ENCODE measurements at places on chromosomes 5 and 9.
A peak's percentile ranks its signal among the peaks of the same experiment; 100 is the strongest.

GRCh38 chr9:83721509-83721908, 13.8 kb upstream of the UBQLN1 start:
- DNase-seq: no peak

DNA sequence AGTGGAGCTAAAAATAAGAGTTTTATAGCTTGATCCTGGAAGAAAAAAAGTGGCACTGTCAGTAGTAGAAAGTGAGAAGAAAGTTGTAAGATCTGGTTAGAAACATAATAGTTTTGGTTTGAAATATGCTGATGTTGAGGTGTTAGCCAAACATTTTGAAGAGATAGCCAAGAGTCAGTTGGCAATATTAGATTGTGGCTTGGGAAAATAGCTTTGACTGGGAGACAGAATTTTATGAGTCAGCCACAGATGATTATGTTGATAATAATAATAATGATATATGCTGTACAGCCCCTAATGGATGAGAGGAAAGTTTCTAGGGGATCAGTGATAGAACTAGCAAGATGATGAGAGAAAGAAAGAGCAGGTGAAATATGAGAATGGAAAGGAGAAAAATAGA, 12.4 kb upstream of the CDH18 start:
- no peak for DNase-seq

GRCh38 chr5:150256410-150257064, 33.0 kb downstream of the CAMK2A start:
- no peak for DNase-seq

GRCh38 chr9:110444911-110445310, 107.2 kb upstream of the TXNDC8 start:
- no peak for DNase-seq

- no peak for DNase-seq
Observed at GRCh38 chr9:70988551-70988950, 132.9 kb downstream of the TRPM3 start.

DNA sequence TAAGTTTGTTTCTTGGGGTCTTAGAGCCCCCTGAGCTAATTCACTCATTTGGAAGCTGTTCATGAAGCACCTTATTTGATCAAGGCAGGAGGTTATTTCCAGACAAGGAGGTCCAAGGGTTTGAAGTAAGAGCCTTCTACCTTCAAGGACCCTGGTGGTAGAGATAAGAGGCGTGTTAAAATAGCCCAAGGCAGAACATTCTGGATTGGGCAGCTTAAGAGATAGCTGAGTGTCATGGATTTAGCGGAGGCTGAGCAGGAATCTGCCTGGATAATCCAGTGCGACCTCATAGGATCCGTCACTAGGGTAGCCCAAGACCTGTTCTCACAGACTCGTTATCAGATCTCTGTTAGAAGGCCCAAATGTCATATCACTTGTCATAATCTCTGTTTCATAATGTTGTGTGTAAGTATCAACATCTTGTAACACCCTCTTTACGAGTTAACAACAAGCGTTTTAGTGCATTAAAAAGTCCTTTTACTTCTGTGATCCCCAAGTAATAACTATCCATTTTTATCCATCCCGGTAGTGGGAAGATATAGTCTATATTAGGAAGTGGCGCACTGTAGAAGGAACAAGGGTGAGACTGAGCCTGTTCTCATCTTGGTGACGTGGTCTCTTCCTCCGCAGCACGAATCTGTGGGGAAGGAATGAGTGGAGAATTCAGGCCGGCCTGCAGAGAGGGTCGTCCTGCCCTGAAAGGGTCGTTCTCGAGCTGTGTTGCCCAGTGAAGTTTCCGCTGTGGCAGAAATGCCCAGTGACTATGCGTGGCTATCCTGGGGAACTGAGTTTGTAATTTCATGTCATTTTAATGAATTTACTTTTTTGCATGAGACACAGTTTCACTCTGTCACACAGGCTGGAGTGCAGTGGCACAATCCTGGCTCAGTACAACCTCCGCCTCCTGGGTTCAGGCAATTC, 28.8 kb downstream of the SLC25A25 start:
- DNase-seq: no peak

GRCh38 chr9:76266649-76267283, 127.5 kb downstream of the RFK start:
- DNase-seq: no peak

DNA sequence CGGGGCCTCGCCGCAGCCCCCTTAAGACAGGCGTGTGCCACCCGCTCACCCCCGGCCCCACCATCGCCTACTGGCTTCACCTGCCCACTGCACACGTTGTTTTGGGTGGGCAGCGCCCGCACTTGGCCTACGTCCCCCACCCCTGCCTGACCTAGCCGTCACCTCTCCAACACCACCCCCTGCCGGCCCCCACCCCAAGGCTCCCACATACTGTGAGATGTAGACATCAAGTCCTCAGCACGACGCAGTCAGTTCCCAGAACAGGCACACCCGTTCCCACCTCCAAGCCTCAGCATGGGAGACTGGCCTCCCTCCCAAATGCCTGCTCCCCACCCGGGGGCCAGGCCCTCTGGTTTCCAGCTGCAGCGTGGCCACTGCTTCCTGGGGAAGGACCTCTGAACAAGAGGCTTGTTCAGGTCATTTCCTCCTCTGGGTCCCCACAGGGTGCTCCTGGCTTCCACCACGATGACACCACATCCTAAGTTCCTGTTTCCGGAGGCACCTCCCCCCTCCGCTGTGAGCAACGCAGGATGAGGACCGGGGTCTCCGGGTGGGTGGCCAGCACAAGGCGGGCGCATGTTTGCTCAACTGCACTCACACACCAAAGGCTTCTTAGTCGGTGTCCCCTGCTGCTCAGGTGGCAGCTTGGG, 11.3 kb downstream of the DBN1 start:
- DNase-seq: no peak

GRCh38 chr5:157600252-157600651, 24.7 kb upstream of the ADAM19 start:
- DNase-seq: no peak

- DNase-seq: no peak
Observed at GRCh38 chr9:118829334-118829733, 539.9 kb downstream of the BRINP1 start.

DNA sequence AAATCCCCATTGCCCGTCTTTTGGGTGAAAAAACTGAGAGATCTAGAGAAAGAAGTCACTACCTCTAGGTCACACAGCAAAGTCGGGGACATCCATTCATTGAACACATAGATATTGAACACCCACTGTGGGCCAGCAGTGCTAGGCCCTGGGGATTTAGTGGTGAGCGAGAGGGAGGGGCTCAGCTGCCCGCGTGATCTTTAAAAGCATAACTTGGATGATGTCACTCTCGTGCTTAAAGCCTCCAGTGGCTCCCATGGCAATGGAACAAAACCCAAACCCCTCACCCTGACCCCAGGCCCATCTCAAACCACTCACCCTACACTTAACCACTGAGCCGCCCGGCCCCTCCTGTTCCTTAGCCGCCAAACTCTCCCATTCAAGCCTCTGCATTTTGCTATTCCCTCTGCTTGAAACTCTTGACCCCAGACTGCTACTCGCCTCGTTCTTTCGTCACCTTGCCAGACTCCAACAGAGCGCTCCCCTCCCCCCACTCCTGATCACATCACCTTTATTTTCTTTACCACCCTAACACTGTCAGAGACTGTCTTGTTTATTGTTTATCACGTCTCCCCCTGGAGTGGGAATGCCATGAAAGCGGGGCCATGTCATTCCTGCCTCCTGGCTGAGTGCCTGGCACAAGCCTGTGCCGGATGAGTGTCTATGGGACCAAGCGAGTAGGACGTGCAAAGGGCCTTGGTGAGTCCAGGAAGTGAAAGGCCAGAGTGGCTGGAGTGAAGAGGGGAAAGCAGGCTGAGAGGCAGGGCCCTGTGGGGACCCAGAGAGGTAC, 710 bp upstream of the PIP5KL1 start:
- peak; percentile 38 for DNase-seq

- DNase-seq: peak; percentile 82
Observed at GRCh38 chr9:35736201-35736633, 3.8 kb downstream of the CREB3 start.

DNA sequence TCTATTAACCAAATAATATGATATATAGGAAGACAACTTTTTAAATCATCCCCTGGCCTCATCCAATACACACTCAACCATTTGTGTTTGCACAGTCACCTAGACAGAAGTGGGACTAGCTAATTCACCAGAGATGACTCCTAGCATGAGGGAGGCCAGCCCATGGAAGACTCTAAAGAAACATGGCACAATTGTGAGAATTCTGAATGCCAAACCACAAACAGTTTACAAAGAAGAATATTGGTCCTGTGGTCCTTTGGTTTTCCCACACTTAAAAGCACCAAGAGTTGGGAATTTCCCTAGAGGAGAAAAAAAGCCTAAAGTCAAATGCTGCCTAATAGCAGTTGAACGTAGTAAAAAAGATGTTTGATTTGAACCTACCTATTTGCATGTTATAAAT, 609.9 kb downstream of the ACTL7B start:
- no peak for DNase-seq

DNA sequence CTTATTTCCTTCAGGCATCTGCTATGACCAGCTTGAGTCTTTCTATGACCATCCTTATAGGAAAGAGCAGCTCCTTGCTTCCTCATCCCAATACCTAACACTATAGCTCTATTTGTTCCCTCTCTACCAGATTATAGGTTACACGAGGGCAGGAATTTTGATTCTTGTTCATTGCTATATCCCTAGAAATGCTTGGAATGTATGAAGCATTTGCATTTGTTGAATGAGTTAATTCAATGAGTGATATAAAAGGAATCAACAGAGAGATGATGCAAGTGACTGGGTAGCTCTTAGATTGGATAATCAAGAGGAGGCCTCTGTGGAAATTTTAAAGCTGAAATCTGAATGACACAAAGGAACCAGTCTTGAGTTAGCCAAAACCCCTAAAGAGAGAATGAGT, 13.9 kb downstream of the ZCCHC9 start:
- DNase-seq: no peak

GRCh38 chr9:127084076-127085039, 38.1 kb downstream of the ANGPTL2 start:
- DNase-seq: no peak

DNA sequence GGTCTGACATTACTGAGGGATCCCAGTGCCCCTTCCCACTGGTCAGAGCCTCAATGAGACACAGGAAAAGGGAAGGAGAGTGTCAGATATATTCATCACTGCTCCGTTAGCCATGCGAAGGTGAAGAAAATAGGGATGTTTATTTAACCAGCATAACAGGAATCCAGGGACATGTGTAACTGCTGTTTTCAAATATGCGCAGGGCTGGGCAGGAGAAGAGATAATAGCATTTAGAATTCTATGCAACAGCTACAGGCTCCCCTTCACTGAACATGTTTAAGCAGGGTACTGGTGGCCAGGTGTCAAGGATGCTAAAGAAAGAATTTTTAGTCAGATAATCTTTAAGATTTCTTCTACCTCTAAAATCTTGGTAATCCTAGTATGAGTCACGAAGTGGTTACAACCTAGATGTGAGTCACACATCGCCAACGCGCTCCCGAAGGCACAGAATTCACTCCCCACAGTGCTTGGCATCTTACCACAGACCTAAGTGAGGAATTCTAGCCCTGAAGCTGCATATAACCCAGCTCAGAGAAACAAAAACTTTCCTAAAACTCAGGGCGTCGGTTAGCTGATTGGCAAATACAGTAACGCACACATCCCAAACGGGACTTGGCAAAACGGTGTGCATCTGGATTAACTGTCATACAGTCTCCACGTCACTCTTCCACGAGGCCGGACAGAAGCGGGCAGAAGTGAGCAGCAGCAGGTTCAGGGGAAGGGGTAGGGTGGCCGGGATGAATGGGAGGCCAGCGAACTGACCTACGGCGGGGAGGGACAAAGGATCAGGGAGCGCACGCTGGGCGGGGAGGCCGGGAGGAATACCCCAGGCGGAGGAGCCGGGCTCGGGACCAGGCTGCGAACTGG, 1.1 kb downstream of the CTNNAL1 start:
- DNase-seq: peak; percentile 27

DNA sequence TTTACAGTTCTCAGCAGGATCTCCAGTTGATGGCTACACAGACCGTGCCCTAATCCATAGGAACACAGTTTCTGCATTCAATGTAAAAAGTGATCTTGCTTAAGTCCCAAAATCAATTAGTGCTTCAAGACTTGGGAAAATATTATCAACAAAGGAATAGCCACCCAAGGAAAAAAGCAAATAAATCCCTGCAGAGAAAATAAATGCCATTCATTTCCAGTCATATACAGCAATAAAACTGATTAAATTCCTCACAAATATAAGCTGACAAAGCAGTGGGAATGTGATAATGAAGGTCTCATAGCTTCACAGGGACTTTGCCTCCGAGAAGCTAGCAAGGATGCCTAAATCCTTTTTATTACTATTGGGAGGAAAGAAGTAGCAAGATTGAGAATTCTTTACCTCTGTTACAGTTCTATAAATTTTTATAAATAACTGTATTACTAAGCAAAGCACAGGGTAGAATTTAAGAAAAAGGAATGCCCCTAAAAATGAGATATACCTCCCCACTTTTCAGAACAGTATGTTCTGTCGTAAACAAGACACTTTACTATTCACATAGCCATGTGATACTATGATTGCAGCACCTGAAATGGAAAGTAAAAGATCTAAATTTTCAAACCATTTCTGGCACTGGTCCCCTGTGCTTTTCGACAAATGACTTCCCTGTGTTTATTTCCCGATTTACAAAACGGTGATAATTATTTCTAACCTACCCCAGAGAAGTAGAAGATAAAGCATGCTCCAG, 59.8 kb downstream of the ARSB start:
- no peak for DNase-seq

DNA sequence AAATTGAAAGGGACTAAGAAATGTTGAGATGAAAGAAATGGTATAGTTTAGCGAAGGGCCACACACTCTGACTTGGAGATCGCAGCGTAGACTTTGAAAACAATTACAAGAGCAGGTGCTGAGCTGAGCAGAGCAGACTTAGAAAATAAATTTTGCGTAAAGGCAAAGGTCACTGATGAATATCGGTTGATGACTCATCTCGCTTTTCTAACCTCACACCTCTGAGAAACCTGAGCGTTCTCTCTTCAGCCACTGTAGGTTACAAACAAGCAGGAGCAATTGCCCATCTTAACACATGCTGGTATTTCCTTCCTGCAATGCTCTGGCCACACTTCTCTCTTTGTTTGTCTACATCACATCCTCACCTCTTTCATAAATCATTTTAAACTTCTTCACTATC, 190.6 kb upstream of the C9orf72 start:
- no peak for DNase-seq

GRCh38 chr9:90307167-90307833, 335.3 kb downstream of the DIRAS2 start:
- no peak for DNase-seq

Measured in CD4-positive, alpha-beta T cell treated with Interleukin-21 for 1 hour (primary cell).